ENCODE measurements at places on chromosomes 16 and 17. TPM values are rescaled to one million over a fixed set of nuclear protein-coding genes. Genes with fewer than 3 reads are reported as not detected.

Gene MPO
- 0.09 TPM for total RNA-seq

Gene SHBG
- total RNA-seq, result 148 TPM

Gene RASD1
- 2.6 TPM for total RNA-seq

Gene SLC13A2
- not detected for total RNA-seq

Gene DHRS7C
- not detected for total RNA-seq

Gene AFMID
- 19.8 TPM for total RNA-seq

Gene GSG1L
- total RNA-seq, result under 0.01 TPM

Gene PGAP6
- 66.6 TPM for total RNA-seq

Gene PNMT
- total RNA-seq, result not detected

Gene PTRH2
- total RNA-seq, result 20.9 TPM

Gene GSPT1
- total RNA-seq, result 32.1 TPM

Gene OR4D1
- not detected for total RNA-seq

Gene ZSCAN10
- not detected for total RNA-seq

Gene LRRC75A
- total RNA-seq, result 0.83 TPM

Gene PLLP
- total RNA-seq, result not detected

Gene PIMREG
- total RNA-seq, result 4.3 TPM

Data from smooth muscle cell of bladder (primary cell).